ENCODE measurements at places on chromosomes 16 and 17.

DNA sequence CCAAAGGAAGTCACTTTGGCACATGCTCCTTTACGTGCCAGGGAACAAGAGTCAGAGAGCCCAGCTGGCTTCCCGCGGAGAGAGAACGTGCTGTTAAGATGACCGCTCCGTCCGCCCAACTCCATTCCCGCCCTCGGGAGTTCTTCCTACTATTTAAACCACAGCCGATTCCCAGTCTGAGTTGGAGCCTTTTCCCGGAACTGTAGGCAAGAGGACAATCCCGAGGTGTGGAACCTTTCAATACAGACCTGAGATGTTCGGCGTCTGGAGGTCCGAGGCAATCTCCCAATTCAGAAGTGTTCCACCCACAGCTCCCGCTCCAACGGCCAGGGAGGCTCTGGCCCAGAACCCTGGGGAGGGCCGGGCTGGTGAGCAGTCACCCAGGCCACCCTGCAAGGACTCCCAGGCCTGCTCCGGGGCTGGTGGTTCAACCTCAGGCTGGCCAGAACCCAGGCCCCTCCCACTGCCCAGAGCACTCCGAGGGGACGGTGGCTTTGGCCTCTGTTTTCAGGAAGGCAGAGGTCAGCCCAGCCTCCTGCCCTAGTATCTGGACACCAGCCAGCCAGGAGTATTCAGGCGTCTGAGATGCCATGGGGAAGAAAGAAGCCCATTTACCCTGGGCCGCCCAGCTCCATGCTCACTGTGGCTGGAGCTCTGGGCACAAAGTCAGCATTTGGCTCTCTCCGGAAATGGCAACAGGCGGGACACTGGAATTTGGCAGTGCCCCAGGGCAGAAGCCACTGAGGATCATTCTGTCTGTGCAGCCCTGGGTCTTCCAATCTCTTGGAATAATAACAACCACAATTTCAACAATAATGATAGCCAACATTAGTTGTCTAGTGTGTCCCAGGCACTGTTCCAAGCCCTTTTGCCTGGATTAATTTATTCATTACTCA is 21.4 kb downstream of the EMP2 start:
- DNase-seq: no peak

DNA sequence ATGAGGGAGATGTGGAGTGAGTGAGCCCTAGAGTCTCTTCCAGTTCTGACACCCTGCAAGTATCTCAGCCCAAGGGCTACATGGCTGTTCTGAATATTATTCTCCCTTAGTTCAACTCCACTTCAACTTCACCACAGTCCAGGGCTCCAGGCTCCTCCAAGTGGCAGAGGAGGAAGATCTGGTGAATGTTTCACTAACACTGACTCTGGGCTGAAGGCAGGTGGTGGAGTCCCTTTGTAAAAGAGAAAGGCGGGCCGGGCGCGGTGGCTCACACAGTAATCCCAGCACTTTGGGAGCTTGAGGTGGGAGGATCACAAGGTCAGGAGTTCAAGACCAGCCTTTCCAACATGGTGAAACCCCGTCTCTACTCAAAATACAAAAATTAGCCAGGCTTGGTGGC is 13.6 kb downstream of the CCDC92B start:
- DNase-seq: no peak

GRCh38 chr16:2508722-2509400 is 4.9 kb upstream of the ATP6V0C start:
- DNase-seq: no peak

- DNase-seq: peak; percentile 70
These were observed 563.9 kb downstream of the TOX3 start for GRCh38 chr16:51982715-51983680.

DNA sequence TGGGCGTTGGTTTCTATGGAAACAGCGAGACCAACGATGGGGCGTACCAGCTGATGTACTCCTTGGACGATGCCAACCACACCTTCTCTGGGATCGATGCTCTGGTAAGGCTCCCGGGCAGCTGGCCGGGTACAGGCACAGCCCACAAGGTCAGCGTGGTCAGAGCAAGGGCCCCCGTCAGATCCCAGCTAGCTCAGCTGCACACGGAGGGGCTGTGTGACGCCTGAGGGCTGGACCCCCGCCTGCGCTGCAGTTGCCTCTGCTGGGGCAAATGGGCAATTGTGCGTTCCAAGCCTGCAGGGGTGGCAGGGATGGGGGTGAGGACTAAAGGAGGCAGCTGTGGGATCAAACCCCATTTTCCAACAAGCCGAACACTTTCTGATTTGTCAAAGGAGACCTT is 17.5 kb downstream of the TTYH2 start:
- no peak for DNase-seq

DNA sequence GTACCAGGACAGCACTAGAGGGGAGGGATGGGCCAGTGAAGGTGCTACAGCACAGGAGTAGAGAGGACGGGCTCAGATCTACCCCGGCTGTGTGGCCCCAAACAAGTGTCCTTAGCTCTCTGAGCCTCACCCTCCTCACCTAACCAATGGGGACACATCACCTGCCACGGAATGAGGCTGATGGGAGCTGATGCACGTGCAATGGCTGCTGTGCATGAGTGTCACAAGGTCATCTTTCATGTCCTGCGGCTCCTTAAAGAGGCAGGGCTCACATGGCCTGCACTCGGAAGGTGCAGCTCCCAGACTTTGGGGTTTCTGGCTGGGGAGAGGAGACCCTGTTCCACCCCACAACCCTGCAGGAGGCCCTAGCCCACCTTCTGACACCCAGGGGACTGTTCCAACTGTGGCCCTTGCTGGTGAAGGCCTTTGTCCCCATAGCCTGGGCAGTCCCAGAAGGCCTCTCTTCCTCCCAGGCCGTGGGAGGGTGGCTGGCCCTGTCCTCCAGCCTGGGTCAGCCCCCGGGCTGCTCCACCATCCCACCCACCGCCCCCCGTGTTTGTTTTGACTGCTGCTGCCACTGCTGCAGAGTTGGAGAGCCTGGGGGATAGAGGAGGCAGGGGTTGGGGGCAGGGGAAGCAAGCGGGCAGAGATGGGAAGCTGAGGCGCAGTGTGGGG is 10.5 kb downstream of the HAP1 start:
- no peak for DNase-seq

DNA sequence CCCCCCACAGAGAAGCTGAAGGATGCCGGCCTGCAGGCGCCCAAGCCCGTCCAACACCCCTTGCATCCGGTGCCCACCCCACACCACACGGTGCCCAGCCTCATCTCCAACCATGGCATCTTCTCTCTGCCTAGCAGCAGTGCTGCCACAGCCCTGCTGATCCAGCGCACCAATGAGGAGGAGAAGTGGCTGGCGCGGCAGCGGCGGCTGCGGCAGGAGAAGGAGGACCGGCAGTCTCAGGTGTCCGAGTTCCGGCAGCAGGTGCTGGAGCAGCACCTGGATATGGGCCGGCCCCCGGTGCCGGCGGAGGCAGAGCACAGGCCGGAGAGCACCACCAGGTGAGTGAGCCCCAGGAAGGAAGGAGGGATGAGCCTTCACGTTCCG is 31.5 kb downstream of the GINS2 start:
- no peak for DNase-seq

- DNase-seq: no peak
These were observed 15.7 kb downstream of the ASGR2 start for GRCh38 chr17:7098802-7099459.

GRCh38 chr17:76091526-76092286 is 11.9 kb downstream of the EXOC7 start:
- DNase-seq: no peak

- no peak for DNase-seq
These were observed 19.3 kb downstream of the CD2BP2 start for GRCh38 chr16:30335598-30336474.

GRCh38 chr17:7915179-7915610 is 894 bp downstream of the RNF227 start:
- no peak for DNase-seq
